ENCODE measurements at places on chromosomes 2 and 18. TPM values are rescaled to one million over a fixed set of nuclear protein-coding genes. Genes with fewer than 3 reads are reported as not detected.

PLB1 gene
- total RNA-seq: not detected

PKDCC gene
- 200 TPM for total RNA-seq

TRIM54 gene
- 0.24 TPM for total RNA-seq

SLC14A1 gene
- not detected for total RNA-seq

BCL11A gene
- 2.5 TPM for total RNA-seq

LCT gene
- 0.08 TPM for total RNA-seq

QPCT gene
- 24.2 TPM for total RNA-seq

AGXT gene
- total RNA-seq: not detected

SERPINB3 gene
- total RNA-seq: under 0.01 TPM

ALLC gene
- not detected for total RNA-seq

CWC22 gene
- total RNA-seq: 13.4 TPM

TUBB8B gene
- total RNA-seq: not detected

PDCD1 gene
- not detected for total RNA-seq

RESP18 gene
- not detected for total RNA-seq

VIT gene
- total RNA-seq: 0.39 TPM

HSBP1L1 gene
- total RNA-seq: 61.7 TPM

PPIG gene
- total RNA-seq: 20.8 TPM

TUBA4B gene
- total RNA-seq: not detected

C2orf66 gene
- total RNA-seq: not detected

LRRC30 gene
- total RNA-seq: not detected

HADHB gene
- total RNA-seq: 81.8 TPM

ATL2 gene
- 51.6 TPM for total RNA-seq

FIGLA gene
- total RNA-seq: not detected

SLC16A14 gene
- total RNA-seq: 1.2 TPM

FAM124B gene
- total RNA-seq: 0.26 TPM

CHRND gene
- not detected for total RNA-seq

GPAT2 gene
- total RNA-seq: 4.9 TPM

CPS1 gene
- 23.7 TPM for total RNA-seq

ADD2 gene
- total RNA-seq: 0.88 TPM

IL1RL1 gene
- 108 TPM for total RNA-seq

AGBL5 gene
- 24.6 TPM for total RNA-seq

EMILIN2 gene
- 12.4 TPM for total RNA-seq

ELOA2 gene
- total RNA-seq: not detected

TMEM182 gene
- 2.6 TPM for total RNA-seq

POTEE gene
- total RNA-seq: not detected

GKN2 gene
- total RNA-seq: not detected

PKP4 gene
- 9.3 TPM for total RNA-seq

IL36RN gene
- not detected for total RNA-seq

MC5R gene
- total RNA-seq: not detected
